Smooth muscle cell of trachea (primary cell): ENCODE measurements at places on chromosomes 2 and 18. TPM values are rescaled to one million over a fixed set of nuclear protein-coding genes. Genes with fewer than 3 reads are reported as not detected.

Gene ADRA2B
- total RNA-seq: not detected in 2 replicates

Gene CLEC4F
- total RNA-seq: not detected in 2 replicates

Gene ARL4C
- total RNA-seq: 25.3 and 74.6 TPM in 2 replicates

Gene STON1
- 14.4 and 16.4 TPM in 2 replicates for total RNA-seq

Gene SPATA3
- total RNA-seq: not detected in 2 replicates

Gene CHRNG
- not detected in 2 replicates for total RNA-seq

Gene NFE2L2
- total RNA-seq: 146 and 162 TPM in 2 replicates

Gene MYO1B
- 104 and 109 TPM in 2 replicates for total RNA-seq

Gene CCDC178
- 0.29 and 0.33 TPM in 2 replicates for total RNA-seq

Gene FBLN7
- 0.17 and 0.29 TPM in 2 replicates for total RNA-seq

Gene DSC2
- total RNA-seq: under 0.01 TPM in 1 of 2 replicates, not detected in the other

Gene PRKAG3
- total RNA-seq: 0.15 and 0.50 TPM in 2 replicates

Gene ALPG
- total RNA-seq: not detected in 2 replicates

Gene INPP5D
- total RNA-seq: 0.15 and 1.5 TPM in 2 replicates

Gene INHBB
- not detected in 2 replicates for total RNA-seq

Gene ALPI
- not detected in 2 replicates for total RNA-seq
